ENCODE measurements at places on chromosomes 12 and 14. TPM values are rescaled to one million over a fixed set of nuclear protein-coding genes. Genes with fewer than 3 reads are reported as not detected.

Gene SDR9C7
- total RNA-seq: not detected

DNA sequence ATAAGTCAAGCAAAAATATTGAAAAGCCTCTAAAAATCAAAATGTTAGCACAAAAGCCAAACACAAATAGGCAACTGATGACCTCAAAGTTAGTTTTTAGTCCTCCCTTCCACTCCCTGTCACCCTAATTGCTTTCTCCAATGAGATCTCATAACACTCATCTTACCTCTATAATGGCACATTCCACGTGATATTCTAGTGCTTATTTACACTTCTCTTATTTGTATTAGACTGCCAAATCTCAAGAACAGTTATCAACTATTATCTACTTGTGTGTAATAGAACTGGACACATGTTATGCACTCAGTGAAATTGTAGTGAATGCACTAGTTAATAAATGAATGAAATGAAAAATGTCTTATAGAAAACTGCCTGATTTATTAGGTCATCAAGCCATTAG is 55.5 kb upstream of the AVPR1A start:
- no peak for DNase-seq

- no peak for DNase-seq
These were observed 220.7 kb downstream of the PPM1H start for GRCh38 chr12:62714181-62714773.

DNA sequence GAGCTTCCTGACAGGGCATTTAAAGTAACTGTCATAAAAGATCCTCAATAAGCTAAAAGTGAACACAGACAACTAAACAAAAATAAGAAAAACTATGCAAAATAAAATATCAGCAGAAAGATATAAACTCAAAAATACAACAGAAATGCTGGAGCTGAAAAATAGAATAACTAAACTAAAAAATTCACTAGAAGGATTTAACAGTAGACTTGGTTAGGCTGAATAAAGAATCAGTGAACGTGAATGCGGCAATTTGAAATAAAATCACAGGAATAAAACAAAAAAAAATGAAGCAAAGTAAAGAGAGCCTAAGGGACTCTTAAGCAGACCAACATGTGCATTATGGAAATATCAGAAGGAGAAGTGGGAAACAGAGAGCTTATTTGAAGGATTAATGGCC is 74.6 kb downstream of the EGLN3 start:
- DNase-seq: no peak

DNA sequence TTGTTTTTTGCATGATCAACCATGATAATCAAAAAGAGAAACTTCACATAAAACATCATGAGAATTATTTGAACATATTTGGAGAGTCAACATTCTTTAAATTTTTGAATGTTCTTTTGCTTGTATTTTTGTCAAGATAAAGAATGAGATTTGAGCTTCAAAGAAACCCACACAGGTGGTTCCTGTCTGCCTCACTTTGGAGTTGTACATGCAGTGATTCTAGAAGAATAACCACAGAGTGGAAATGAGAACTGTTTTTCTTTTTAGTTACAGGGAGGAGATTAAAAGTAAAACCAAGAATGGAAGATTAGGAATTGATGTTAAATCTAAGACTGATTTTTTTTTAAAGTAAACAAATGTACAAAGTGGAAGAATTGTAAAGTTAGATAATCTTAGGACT is 2.3 kb upstream of the ZNF705A start:
- no peak for DNase-seq

DNA sequence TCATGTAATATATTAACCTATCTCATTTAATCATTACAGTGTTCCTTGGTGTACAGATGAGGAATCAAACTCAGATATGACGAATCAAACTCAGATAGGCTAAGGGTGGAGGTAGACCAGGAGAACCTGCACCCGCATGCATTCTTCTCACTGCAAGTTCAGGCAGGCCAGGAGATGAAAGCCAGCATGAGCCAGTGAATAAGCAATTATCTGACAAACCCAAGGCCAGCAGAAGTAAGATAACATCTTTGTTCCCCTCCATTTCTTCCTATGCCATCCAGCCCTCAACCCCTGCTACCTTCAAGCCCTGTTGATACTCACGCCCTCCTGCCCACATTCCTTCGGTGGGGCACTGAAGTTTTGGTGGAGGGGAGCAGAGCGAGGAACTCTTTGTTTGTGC is 152.2 kb downstream of the ETV6 start:
- no peak for DNase-seq

- no peak for DNase-seq
These were observed 5.9 kb upstream of the RPL41 start for GRCh38 chr12:56110571-56110970.

DNA sequence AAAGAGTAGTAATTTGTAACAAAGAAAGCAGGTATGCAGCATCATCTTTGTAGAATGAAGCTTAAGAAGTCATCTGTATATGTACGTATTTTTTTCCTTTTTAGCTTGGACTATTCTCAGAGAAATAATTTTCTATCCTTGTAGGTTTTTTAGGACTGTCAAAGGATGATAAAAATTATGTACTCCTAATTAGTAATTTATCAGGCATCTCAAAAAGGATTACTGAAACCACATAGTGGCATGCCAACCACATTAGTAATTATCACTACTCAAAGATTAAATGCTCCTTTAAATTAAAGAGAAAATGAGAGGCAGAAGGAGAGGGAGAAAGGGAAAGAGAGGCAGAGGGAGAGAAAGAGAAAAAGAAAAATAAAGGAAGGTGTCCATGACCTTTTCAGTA is 17.3 kb downstream of the TTC8 start:
- no peak for DNase-seq

Measured in H4 (cell line).